ENCODE measurements at places on chromosomes 4 and X.

DNA sequence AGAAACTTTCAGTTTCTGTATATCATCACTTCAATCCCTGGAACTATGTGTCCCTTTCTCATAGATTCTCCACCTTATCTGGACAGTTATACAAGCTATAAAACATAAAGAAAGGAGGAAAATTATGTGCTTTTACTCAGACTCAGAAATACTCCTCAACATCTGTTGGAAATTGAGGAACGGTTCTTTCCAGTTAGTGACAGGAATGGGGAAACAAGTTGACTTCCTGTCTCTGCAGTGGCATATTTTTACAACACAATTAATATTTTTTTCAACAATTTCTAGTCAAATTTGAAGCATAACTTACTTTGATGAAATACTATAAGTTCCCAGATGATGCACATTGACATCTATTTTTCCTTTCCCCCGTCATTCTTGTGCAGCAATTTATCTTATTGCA, 27.9 kb downstream of the ABHD18 start:
- no peak for DNase-seq

- DNase-seq, result no peak
Measured at GRCh38 chrX:109847257-109848187, 114.5 kb upstream of the ACSL4 start.

GRCh38 chr4:82643994-82644733, 82.4 kb upstream of the TMEM150C start:
- no peak for DNase-seq

DNA sequence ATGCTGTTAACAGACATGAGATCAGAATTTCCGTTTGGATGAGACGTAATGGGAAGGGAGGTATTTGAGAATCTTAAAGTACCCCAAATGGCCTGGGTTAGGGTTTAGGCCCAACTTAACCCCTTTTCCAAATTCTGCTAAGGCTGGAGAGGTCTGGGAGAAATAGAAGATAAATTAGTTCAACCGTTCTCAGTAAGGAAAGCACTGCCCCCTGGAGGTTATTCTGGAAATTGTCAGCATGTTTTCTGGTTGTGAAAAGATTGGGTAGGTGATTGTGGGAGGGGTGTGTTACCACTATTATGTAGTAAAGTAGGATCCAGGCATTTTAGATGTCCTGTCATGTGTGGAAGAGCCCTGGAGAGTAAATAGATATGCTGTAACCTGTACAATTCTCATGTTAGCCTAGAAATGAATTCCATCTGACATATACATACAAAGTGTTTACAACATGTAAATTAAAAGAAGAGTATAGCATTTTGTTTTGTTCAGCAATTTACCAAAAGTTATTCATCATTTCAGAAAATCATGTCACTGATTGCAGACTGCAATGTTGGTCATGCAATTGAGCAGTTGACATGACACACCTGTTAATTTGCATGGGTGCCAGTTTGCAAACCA, 26.8 kb upstream of the GRXCR1 start:
- DNase-seq, result peak; percentile 10

- DNase-seq, result no peak
Measured at GRCh38 chrX:16191605-16192004, 24.3 kb downstream of the MAGEB17 start.

DNA sequence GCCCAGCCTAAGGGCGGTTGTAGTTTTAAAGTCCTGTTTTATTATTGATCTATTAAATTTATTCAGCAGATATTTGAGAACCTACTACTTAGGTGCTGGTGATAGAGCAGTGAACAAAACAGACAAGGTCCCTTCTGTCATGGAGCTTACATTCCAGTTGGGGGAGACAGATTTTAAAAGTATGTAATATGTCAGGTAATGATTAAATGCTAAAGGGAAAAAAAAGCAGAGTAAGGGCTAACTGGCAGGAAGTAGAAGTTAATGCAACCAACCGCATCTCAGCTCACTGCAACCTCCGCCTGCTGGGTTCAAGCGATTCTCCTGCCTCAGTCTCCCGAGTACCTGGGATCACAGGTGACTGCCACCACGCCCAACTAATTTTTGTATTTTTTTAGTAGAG, 7.8 kb upstream of the MCUB start:
- no peak for DNase-seq

- no peak for DNase-seq
Measured at GRCh38 chr4:41257257-41257901, 651 bp downstream of the UCHL1 start.

- peak; percentile 21 for DNase-seq
Measured at GRCh38 chr4:138114434-138114833, 127.7 kb downstream of the SLC7A11 start.

GRCh38 chr4:100189820-100190642, at the start of gene DDIT4L:
Gene DDIT4L, minus strand, starts transcription at chr4:100190468. Its CDS starts 485 bp downstream, at chr4:100189983.
- no peak for DNase-seq

GRCh38 chrX:107197319-107197718, 8.9 kb downstream of the NUP62CL start:
- DNase-seq, result no peak

- no peak for DNase-seq
Measured at GRCh38 chr4:25437926-25438325, 60.9 kb downstream of the ANAPC4 start.

DNA sequence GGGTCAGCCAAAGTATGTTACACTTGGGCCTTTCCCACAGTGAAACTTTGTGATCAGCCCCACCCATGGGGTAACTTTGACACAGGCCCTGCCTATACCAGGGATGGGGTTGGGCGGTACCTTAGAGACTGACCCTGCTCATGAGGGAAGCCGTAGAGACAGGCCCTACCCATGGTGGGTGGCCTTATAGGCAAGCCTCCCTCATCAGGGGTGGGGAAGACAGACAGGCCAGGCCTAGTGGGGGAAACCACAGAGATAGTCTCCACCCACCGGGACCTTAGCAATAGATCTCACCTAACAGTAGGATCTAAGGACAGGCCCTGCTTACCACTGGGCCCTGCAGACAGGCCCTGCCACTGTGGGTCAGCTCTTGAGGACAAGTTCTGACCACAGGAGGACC, 6.8 kb downstream of the PLP2 start:
- DNase-seq, result no peak

GRCh38 chrX:39577206-39577984, 520.4 kb downstream of the BCOR start:
- DNase-seq, result no peak

GRCh38 chr4:27861381-27861787, 1000.7 kb downstream of the STIM2 start:
- DNase-seq, result no peak

DNA sequence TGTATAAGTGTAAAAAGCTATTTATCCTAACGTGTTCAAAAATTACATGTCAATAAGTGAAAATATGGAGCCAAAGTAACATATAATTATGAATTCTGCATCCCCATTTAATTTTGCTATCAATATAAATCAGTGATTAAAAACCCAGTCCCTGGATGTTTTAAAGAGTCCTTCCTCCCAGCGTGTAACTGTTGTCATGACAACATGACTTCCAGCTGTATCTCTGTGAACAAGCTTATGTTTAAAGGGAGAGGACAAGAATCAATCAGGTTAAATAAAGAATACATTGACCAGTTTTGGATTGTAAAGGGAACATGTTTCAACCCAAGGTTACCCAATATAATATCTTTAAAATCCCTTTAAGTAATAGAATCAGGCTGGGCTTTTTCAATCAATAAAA, 219.7 kb downstream of the NSUN7 start:
- DNase-seq, result no peak

DNA sequence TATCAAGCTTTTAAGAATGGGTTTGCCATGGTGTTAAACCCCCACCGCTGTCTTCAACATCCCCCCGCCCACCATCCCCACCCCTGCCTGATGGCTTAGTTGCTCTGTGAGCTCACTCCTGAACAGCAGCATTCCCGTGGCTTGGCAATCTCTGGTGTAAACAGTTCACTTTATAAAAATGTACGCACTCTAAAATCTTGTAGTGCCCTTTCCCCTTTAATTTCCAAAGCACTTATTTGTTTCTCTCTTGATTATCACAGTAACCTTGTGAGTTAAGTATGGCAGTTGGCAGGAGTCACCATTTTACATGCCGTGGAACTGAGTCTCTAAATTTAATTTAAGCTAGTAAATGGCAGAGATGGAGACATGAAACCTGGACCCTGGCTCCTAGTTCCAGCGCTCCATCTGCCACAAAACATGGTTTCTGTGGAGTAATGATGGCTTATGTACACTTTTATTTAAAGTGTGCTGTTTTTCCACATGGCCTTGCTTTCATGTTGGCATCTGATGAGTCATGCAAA, 123.1 kb downstream of the AFF1 start:
- DNase-seq, result no peak

- no peak for DNase-seq
Measured at GRCh38 chr4:7862561-7863192, 77.0 kb downstream of the AFAP1 start.

DNA sequence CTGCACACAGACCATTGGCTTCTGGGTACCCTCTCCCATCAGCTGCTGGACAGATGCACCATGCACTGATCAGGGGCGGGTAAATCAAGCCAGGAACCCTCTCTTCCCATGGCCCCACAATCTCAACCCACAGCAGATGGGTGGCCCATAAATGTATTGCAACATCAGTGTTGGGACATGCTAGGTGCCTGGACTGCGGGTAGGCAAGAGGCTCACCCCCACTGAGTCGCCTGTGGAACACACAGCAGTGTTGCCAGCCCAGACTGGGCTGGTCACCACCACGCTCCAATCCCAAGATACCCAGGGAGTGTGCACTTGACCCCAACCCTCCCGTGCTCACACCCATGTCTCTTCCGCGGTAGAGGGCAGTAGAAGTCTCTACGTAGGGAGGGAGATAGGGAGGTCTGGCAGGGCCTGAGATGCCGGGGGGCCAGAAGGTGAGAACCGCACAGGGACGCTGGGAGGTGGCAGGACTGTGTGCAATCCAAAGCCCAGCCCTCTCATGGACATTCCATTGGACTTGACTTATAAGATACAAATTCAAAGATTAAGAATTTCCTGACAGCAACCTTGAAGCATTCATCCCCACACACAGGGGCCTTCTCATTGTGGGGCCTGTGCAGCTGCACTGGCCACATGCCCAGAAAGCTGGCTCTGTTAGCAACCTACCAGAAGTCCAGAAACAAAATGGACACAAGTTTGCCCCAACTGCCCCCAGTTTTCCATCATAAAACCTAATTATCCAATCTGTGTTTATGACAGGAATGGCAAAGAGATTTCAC, 183.7 kb downstream of the NSUN7 start:
- DNase-seq, result no peak

DNA sequence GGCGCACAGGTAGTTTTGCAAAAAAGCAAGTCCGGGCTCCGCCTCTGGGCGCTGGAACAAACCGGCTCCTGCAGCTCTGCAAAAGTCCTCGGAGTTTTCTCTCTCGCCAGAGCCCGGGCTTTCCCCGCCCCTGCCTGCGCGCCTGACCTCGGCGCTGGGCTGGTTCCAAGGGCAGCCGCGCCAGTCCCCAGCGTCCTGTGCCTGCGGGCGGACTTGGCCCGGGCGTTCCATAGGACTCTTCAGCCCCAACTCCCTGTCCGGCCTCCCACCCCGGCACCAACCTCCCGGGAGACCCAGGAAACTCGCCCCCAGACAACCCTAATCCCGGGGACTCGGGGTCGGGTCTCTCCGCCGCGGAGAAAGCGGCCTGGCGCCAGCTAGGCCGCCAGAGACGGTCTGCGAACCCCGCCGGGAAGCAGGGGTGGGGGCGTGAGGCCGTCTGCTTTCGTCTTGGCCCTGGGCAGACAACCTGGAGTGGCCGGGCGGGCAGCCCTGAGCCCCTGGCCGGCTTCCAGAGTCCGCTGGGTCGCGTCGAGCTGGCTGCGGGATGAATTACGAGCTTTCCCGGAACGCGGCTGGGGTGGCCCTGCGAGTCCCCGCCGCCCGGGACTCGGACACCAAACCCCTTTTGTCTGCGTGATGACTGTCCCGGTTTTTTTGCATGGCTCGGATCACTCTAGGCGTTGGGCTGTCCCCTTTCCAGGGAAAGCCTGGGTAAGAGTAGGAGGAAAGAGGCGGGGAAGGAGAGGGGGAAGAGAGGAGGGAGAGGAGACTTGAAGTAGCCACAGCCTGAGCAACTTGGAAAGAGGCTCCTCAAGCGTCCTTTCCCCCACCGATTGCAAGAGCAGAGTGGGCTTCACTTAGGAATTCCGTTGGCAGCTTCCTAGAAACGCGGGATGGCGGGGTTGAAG, 916 bp downstream of the MXRA5 start:
- DNase-seq, result no peak

All from GM19239 (cell line).